Stimulated activated CD8-positive, alpha-beta memory T cell treated with anti-CD3 and anti-CD28 coated beads, Interleukin-7, amount 100 ng/mL, for 48 hours (primary cell): ENCODE measurements at places on chromosomes 11 and 22.
A peak's percentile ranks its signal among the peaks of the same experiment; 100 is the strongest.

- no peak for DNase-seq
These were observed 569.0 kb upstream of the B3GAT1 start for GRCh38 chr11:134980819-134981710.

DNA sequence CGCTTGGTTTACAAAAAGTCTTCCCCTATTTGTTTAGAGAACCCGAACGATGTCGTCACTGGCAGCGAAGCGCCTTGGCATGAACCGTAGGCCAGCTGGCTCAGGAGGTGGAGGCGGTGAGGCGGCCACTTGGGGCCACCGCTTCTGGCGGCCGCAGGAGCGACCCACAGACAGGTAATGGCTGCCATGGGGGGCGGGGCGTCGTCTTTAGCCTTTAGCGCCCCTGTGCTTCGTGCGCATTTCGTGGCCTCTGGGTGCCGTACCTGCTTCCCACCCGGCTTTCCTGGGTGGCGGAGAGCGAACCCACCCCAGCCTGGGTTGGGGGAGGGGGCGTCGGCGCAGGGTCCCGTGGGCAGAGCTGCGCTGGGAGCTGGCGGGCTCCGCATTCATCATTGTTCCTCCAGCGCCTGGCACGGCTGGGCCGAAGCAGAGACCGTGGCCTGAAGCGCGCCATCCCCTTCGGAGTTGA is 469 bp upstream of the OSBP2 start:
- no peak for DNase-seq

DNA sequence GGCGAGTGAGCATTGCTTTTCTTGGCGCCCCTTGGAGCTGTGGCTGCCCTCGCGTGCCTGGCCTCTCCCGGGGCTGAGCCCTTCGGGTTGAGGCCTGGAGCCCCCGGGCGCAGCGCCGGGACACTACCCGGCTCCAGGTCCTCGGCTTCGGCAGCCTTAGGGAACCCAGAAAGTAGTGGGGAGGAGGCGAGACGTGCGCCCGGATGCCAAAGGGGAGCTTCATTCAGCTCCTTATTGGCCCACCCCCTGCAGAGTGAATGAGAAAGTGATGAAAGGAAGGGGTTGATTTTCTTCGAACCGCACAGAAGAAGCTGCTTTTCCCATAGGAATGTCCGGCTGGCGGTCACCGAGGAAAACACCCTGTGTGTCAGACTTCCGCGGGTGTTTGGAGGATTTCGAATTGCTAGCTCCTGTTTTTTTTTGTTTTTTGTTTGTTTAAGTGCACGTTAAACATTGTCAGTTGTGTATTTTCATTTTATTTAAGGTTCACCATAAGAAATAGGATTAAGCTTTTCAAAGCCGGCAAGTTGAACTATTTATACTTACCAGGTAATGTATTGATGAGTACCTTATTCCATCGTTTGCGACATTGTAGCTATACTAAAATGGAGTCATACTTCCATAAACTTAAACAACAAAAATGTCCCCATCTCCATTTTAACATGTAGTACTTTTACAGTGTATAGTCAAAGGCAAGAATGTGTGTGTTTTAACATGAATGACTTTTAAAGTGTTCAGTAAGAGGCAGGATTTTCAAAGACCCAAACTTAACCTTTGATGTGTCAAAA is 841 bp upstream of the EIF4G2 start:
- DNase-seq, result peak; percentile 25

GRCh38 chr11:73275381-73275750 is 3.2 kb downstream of the P2RY6 start:
- no peak for DNase-seq

DNA sequence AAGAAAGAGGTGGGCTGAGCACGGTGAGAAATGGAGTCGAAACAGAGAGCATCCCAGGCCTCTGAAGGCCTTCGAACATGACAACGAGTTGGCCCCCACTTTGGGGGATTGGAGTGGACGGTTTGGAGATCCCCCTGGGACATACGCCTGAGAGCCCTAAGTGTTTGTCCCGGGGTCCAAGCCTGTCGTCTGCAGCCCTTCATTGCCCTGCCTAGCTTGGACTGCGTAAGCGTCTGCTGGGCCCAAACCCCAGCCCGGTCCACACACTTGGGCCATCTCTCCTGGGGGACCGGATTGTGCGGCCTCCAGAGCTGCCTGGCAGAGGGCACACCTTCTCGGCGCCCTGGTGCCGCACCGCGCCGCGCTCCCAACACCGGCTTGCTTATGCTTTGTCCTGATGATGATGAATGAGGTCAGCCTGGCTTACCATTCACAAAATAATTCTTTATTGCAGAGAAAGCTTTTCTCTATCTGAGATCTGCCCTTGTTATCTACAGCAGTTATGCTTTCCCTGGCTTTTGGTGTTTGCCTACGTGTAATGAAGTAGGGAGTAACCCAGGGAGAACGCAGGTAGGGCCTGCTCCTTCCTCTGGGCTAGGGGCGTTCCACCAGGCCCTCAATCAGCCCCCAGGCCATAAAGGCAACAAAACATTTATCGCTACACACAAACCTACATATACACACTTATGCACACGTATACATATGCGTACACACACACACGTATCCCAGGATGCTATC is 85.9 kb upstream of the PPARA start:
- no peak for DNase-seq

DNA sequence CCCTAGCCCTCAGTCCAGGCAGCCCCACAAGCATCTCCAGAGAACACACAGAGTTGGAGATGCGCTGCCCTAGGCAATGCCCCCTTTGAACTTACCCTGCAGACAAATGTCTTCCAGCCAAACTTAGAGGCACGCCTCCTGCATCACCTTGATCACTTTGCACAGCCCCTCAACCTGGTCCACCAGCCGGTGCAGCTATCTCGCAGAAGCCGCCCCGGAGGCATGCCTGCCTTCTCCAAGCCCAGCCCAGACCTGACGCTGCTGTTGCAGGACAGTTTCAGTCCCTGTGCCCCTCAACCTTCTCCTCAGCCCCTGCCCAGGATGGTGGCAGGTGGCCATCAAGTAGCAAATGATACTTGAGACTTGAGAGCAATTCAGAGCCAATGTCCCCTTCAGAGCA is 16.7 kb upstream of the POU2AF1 start:
- no peak for DNase-seq

DNA sequence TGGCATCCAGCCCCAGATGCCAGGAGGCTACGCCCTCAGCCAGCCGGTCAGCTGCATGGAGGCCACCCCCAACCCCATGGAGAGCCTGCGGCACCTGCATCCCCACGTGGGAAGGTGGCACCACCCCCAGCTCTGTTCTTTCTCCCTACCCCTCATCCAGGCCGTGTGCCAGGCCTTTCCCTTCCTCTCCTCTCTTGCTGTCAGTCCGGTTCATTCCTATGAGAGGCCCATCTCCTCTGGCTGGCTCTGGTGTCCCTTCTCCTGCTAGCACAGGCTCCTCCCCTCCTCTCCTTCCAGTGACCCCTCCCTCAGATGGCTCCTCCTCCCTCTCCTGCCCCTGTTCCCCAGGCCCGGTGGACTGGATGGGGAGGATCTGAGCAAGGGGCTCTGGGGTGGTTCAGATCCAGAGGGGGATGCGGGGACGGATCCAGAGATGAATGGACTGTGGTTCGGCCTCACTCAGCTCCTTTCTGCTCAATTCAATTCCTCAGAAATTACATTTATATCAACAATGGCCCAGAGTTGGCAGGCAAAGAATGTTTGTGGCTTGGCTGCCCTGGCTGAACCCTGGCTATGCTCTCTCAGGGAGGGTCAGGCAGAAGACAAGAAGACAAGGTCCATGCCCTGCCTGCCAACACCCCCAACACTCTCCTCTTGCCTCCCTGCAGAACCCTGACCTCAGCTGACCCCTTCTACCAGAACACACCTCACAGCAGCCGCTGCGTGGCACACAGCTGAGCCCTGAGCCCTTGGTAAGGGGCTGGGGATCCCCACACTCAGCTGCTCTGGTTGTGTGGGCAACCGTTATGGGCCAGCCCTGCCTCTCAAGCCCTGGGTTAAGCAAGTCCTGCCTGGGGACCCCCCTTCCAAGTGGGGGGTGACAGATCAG is 18.5 kb upstream of the LRRC10B start:
- DNase-seq, result no peak

DNA sequence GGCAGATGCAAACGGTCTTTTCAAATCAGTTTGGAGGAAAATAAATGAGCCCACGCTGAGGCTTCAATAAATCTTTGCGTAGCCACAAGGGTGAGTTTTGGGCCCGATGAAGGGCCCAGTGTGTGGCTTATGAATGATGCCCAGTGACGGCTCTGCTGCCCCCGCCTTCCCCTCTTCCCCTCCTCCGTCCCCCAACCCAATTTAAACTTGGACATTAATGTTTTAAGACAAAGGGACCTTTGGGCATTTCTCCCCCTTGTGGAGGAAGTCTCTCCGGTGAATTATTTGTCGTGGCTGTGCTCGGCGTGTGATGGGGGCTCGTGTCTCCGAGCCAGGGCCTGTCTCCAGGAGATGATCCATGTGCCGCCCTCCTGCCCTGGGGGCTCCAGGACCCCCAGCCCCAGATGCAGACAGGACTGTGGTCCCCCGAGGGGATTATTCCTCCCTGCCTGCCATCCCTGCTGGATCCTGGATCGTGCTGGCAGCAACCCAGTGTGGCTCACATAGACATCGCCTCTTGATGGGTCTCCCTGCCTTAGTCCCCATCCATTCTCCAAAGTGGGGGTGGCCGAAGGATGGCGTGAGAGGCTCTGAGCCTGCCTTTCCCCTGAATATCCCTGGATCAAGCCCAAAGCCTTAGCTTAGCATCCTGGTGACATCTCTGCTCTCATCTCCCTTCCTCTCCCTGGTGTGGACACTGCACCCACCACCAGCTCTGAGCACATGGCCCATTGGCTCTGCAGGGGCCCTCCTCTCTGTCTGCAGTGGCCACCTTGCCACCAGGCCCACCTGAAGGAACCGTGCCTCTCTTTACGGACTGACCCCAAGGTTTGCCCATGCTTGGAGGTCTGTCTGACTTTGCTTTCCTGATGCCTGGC is 56.4 kb downstream of the SMIM38 start:
- DNase-seq, result no peak

- no peak for DNase-seq
These were observed 107.8 kb downstream of the FAR1 start for GRCh38 chr11:13776134-13776815.

DNA sequence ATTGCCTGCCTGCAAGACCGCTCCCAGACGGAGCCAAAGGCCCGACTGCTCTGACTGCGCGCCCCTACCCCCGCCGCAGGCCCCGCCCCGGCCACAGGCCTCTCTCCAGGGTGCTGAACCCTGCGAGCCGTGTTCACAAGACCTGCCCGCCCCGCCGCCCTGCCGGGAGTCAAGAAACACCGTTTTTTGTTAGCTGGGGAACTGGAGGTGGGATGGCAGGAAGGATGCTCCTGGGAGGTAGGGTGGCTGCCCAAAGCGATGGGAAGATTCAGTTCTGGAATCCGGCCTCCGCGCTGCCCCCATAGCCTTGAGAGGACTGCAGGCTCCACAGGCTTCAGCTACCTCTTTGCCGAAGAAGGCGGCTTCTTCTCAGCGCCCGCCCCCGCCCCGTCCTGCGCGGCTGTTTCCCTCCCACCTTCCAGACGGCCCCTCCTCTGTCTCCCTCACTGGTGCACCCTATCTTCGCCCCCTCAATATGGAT is 2.7 kb upstream of the PDE2A start:
- peak; percentile 26 for DNase-seq

- peak; percentile 23 for DNase-seq
These were observed 33.6 kb downstream of the ASRGL1 start for GRCh38 chr11:62370743-62371440.

- no peak for DNase-seq
These were observed 354.4 kb downstream of the SOX6 start for GRCh38 chr11:16001899-16002426.

GRCh38 chr11:67282155-67282875 is 6.8 kb upstream of the ANKRD13D start:
- no peak for DNase-seq

- DNase-seq, result no peak
These were observed 18.2 kb upstream of the ARRB1 start for GRCh38 chr11:75369560-75370255.

- no peak for DNase-seq
These were observed 5.5 kb upstream of the PANX3 start for GRCh38 chr11:124605719-124606118.
